Activated gamma-delta T cell (primary cell): ENCODE measurements at places on chromosomes 11 and 22.

DNA sequence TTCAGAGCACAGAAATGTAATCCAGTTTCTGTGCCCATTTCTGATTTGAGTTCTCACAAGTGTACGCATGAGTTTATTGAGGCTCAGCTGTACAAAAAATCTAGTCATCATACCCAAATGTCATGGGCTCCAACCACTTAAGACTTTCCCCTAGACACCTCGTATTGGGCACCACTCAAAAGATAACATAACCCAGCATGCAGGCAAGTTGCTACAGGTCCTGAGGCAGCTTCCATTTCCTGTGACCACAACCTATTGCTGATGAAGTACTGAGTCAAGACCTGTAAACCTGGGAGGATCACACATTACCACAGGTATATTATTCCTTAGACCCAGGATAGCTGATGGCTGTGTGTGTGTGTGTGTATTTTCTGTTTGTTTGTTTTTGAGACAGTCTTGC lies 95.2 kb downstream of the MRTFA start:
- DNase-seq: no peak

DNA sequence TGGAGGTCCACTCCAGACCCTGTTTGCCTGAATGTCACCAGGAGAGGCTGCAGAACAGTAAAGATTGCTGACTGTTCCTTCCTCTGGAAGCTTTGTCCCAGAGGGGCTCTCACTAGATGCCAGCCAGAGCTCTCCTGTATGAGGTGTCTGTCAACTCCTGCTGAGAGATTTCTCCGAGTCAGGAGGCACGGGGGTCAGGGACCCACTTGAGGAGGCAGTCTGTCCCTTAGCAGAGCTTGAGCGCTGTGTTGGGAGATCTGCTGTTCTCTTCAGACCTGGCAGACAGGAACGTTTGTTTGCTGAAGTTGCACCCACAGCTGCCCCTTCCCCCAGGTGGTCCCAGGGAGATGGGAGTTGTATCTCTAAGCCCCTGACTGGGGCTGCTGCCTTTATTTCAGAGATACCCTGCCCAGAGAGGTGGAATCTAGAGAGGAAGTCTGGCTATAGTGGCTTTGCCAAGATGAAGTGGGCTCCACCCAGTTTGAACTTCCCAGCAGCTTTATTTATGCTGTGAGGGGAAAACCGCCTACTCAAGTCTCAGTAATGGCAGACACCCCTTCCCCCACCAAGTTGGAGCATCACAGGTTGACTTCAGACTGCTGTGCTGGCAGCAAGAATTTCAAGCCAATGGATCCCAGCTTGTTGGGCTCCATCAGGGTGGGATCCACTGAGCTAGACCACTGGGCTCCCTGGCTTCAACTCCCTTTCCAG lies 99.4 kb downstream of the PDE3B start:
- DNase-seq: no peak

- DNase-seq: no peak
Observed at GRCh38 chr11:28083118-28083517, 24.8 kb downstream of the KIF18A start.

GRCh38 chr22:39954584-39955055 lies 5.6 kb upstream of the TMA7B start:
- DNase-seq: no peak

DNA sequence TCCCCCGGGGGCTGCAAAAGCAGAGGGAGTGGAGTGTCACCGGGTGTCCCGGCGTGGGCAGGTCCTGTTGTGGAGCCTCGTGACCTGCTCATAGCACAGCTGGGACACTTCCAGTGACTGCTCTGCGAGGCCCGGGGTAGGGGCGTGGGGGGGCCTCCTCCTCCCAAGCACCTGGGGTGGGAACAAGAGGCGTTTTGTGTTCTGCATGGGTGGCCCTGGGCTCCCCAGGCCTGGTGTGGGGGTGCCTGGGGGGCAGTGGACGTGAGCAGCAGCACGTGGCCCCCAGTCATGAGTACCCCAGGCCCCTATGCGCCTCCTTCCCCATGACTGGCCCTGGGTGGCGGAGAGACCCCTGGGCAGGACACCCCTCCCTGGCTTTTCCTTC lies 104.7 kb downstream of the KCNQ1 start:
- DNase-seq: no peak

- DNase-seq: no peak
Observed at GRCh38 chr11:15830741-15831428, 525.5 kb downstream of the SOX6 start.

GRCh38 chr11:45150943-45151342 lies 4.5 kb downstream of the PRDM11 start:
- no peak for DNase-seq

DNA sequence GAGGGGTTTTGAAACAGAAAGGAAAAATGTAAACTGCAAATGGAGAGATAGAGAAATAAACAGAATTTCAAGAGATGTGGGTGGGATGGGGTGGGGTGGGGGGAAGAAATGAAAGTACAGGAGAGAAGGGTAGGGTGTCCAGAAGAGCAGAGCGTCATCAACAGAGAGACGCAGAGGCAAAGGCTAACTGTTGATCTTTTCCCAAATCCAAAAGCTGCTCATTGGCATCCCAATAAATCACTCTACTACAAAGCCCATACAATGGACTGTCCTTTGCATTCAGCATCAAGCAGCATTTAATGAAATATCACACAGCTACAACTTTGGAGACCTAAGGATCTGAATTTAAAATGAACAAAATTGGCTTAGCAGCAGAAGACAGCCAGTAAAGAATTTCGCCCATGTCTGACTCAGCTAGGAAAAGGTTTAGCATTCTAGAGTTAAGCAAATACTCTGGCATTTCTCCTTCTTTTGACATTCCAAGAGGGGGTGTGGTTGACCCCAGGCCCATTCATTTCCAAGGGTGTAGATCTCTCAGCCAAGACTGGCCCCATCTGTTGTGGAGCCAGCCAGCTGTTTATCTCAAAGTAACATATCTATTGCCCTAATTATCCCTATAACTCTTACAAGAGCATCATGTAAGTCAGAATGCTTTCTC lies 1.5 kb downstream of the RAB30 start:
- DNase-seq: no peak

DNA sequence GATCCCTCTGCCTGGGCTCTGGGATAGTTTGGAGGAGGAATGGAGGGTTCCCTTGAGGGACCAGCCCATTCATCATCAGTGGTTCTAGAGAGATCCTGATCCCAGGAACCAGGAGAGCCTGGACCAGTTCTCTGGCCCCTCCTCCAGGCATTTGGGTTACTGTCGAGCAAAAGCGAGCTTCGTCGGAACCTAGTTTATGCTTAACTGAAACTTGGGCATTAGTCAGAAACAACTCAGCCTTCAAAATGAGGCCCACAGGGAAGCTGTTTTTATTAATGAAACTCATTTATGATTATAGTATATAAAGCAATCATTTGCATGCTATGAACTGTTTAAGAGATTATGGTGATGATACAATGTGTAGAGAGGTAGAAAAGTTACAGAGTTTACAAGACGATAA lies 61.4 kb downstream of the LIF start:
- DNase-seq: no peak

- DNase-seq: no peak
Observed at GRCh38 chr11:27427183-27427980, 45.2 kb downstream of the LGR4 start.

- DNase-seq: no peak
Observed at GRCh38 chr22:40210818-40211217, 33.1 kb downstream of the TNRC6B start.

DNA sequence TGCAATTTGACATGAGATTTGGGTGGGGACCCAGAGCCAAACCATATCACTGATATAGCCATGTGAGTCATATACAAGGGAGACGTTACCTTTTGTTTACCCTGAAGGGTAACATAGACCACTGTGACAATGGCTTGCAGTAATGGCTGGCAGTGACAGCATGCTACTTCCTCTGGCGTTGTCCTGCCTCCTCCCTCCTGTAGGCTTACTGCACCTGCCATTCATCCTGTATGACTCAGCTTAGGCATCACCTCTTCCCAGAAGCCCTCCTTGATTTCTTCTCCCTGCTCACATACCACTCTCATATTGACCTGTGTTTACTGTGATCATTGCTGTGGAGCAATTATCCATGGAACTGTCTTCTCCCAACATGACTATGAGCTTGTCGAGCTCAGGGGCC lies 12.0 kb upstream of the PVALB start:
- DNase-seq: no peak

- no peak for DNase-seq
Observed at GRCh38 chr22:46030231-46030880, 53.4 kb upstream of the WNT7B start.

DNA sequence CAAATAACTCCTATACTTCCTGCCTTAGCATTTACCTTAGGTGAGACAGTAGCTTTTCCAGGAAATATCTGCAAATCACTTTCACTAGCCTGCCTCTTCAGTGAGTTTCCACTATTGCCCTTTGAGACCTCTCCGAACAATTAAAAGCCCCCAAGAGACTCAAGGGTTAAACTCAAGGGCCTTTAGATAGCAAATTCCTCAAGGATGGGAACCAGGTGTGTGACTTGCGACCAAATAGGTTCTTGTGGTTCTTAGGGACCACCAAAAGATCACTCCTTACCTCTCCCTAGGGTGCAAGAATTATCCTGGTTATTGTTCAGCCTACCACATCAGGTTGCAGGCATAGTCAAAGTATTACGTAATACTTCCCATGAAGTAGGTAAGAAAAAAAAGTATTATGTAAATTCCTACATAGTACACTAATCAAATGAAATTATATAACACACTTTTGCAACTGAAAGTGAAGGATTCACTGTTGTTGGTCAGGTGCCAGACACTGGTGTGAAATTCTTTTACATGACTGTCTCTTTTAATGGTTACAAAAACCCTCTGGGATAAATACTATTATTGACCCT lies 1.4 kb upstream of the RDX start:
- no peak for DNase-seq

DNA sequence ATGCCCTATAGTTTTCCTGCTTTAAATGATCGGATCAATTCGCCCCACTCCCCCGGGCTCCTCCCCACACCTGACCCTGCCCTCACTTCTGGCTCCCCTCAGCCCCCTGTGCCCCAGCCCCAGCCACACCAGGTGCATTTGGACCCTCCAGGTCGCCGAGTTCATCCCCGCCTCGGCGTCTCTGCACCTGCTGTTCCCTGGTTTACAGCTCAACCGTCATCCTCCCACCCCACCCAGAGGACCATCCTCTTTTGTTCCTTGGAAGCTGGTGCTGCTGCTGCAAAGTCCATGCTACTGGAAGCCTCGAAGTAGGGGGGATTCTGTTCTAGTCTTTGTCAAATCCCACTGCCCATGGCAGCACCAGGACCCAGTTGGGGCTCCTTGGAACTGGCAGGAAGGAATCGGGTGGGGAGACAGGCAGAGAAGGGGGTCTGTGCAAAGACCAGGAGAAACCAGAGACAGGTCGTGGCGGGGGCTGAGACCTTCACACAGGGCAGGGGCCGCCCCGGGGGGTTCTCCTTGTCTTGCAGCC lies 4.5 kb upstream of the MUC5B start:
- DNase-seq: no peak
